ENCODE measurements at places on chromosomes 13 and 19.

DNA sequence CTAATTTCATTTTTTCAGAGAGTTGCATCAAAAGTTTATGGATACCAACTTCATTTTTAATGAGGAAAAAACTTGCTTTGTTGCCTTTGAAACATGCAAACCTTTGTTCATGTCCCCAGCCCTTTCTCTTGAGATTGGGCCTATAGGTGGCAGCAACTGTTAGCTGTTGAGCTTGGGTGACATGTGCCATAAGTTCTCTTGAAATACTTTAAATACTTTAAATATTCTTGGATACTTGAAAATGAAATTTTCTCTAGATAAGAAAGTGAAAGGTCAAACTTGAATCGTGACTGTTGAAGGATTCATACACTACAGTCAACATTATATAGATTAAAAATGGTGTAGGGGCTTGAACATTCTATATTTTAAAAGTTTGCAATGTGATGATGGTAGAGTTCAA is 294.9 kb downstream of the NDFIP2 start:
- no peaks in the 10 kb centered on the region for H3K27me3 ChIP-seq
- H3K27ac ChIP-seq = no peak overlapping the region
- H3K4me3 ChIP-seq = no peak overlapping the region
- no peaks in the 10 kb centered on the region for H3K4me1 ChIP-seq

DNA sequence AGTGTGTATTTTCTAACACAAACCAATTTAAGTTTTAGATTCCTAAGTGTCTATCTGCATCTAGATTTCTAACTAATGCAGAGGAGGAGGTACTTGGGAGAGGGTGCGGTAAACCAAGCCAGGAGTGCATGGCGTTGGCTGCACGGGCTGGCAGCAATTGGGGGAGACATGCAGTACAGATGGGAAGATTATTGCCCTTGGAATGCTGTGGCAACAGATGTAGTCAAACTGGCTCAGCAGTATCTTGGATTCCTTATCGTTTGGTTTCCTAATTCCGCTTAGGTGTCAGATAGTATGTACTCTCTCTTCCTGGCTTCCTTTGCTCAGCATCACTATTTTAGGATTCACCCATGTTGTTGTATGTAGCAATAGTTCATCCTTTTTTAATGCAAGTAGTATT is 29.4 kb upstream of the STK24 start:
- H3K36me3 ChIP-seq = no peaks in the 10 kb centered on the region
- H3K27me3 ChIP-seq = no peaks in the 10 kb centered on the region
- DNase-seq = no peak
- H3K4me1 ChIP-seq = no peaks in the 10 kb centered on the region

- no peaks in the 10 kb centered on the region for H3K27me3 ChIP-seq
- no peak overlapping the region for H3K4me3 ChIP-seq
- no peaks in the 10 kb centered on the region for H3K36me3 ChIP-seq
- H3K4me1 ChIP-seq = peaks cover 61% of the 10 kb centered on the region
- no peak for DNase-seq
Observed at GRCh38 chr19:46970815-46971214, 48.8 kb upstream of the NPAS1 start.

DNA sequence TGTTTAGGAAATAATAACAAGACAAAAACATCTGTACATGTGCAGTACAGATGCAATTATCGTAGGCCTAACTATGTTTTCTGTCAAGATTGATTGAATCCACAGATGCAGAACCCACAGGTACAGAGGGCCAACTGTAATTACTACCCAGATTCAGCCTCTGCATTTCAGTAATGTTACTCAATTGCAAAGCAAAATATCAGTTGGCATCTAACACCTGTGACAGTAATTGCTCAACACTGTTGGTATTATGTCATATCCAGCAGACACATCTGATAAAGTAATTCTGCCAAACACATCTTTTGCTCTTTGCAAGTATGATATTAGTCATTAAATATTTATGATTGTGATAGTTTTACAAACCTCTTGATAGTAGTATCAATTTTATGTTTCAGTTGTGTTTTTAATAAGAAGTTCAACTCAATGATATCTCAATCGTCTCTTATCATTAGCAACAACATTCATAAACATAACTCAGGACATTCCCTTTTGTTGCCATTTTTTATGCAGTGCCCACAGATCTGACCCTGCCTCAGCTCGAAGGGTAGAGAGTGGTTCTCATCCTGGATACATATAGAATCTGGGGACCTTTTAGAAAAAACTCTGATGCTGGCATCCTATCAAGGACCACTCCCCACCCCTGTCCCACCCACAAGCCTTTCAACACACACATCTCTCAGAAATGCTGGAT is 104.7 kb downstream of the MYCBP2 start:
- no peaks in the 10 kb centered on the region for H3K27me3 ChIP-seq
- no peak overlapping the region for H3K4me3 ChIP-seq
- DNase-seq = no peak
- no peaks in the 10 kb centered on the region for H3K36me3 ChIP-seq
- no peak overlapping the region for H3K27ac ChIP-seq

DNA sequence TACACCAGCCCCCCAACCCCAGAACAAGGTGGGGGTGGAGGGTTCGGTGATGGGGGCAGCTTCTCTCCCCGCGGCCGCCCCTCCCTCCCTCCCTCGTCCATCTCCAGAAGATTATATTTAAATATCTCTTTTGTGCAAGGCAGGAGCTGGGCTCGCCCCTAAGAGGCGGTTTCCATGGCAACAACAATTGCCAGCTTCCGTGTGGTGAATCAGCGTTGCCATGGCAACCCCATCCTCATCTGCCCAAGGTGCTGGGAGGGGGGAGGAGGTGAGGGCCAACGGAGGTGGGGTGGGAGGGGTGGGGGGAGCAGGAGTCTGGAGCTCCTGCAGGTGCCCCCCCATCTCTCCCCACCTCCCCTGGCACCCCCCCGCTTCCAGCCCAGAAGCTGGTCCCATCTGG is 46.4 kb downstream of the CELF5 start:
- H3K4me3 ChIP-seq = no peak overlapping the region
- H3K27ac ChIP-seq = no peak overlapping the region
- no peaks in the 10 kb centered on the region for H3K27me3 ChIP-seq
- no peak for DNase-seq

All from vagina (tissue), 2 donors.